Posterior cingulate gyrus (tissue), 11 donors: ENCODE measurements at places on chromosomes 2 and 18.

- no peak for DNase-seq
Measured at GRCh38 chr2:186927185-186927866, 78.4 kb upstream of the ZSWIM2 start.

- no peak for DNase-seq
Measured at GRCh38 chr2:11678306-11678960, 8.4 kb upstream of the NTSR2 start.

DNA sequence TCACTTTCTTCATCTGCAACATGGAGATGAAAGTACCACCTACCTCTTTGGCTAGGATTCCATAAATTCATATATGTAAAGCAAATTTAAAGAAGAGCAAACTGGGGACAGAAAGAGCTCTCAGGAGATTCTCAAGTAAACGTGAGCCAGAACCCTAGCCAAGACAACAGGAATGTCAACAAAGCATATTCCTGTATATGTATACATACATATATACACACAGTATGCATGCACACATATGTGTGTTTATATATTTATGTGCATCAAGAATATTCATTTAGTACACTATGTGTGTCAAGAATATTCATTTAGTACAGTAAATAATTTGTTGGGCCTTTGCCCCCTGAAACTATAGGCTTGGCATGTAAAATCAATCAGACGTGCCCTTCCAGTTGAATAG lies 574.4 kb upstream of the KLHL29 start:
- no peak for DNase-seq

GRCh38 chr2:56127010-56127409 lies 56.8 kb upstream of the CCDC85A start:
- DNase-seq: no peak

- no peak for DNase-seq
Measured at GRCh38 chr2:119354860-119355259, 11.8 kb downstream of the C2orf76 start.

- DNase-seq: no peak
Measured at GRCh38 chr18:39753178-39753577, 2187.6 kb upstream of the CELF4 start.

- no peak for DNase-seq
Measured at GRCh38 chr18:77622009-77622692, 372.5 kb downstream of the GALR1 start.
